Effector CD4-positive, alpha-beta T cell (primary cell): ENCODE measurements at places on chromosomes 6 and 20.

- no peak for DNase-seq
Measured at GRCh38 chr20:60249436-60249835, 291.2 kb downstream of the CDH26 start.

GRCh38 chr6:1709234-1709641 is 99.5 kb downstream of the FOXC1 start:
- DNase-seq = no peak

DNA sequence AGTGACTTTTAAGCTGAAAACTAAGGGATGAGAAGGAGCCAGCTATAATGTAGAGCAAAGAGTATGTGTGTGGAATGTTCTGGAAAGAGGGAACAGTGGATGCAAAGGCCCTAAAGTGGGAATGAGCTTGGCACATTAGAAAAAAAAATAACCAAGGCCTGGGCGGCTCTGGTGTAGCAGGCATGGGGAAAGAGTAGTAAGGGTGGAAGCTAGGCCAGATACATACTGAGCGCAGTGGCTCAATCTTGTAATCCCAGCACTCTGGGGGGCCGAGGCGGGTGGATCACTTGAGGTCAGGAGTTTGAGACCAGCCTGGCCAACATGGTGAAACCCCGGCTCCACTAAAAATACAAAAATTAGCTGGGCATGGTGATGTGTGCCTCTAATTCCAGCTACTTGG is 8.4 kb downstream of the GGT7 start:
- no peak for DNase-seq

GRCh38 chr6:153989989-153990388 is 49.1 kb upstream of the OPRM1 start:
- DNase-seq = no peak

GRCh38 chr20:9949563-9949962 is 85.2 kb upstream of the ANKEF1 start:
- no peak for DNase-seq

- DNase-seq = no peak
Measured at GRCh38 chr6:148502083-148502772, 159.6 kb downstream of the SASH1 start.

- no peak for DNase-seq
Measured at GRCh38 chr6:12929678-12930077, 213.1 kb downstream of the PHACTR1 start.
